Lung (tissue), 17 donors: ENCODE measurements at places on chromosomes 5 and 9.
A peak's percentile ranks its signal among the peaks of the same experiment; 100 is the strongest.

DNA sequence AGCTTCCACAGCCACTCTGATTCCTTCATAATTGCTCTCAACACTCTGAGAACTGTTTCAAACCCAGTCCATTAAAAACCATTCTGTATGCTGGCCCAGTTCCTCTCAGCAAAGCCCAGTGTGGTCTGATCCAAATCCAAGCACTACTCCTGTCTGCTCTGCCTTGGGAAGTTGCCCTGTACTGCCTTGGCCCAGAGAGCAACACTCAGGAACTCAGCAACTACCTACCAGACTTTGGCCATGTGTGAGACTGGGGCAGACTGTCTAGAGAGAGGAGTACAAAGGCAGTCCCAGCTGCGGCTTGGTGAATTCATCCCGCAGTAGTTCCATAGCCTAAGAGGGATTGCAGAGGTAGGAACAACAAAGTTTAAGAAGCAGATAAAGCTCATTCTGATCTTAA lies 214.4 kb downstream of the MCTP1 start:
- H3K4me3 ChIP-seq: no peak overlapping the region
- no peaks in the 10 kb centered on the region for H3K4me1 ChIP-seq
- peak overlapping the region; percentile 28 for H3K27ac ChIP-seq
- no peak for DNase-seq

DNA sequence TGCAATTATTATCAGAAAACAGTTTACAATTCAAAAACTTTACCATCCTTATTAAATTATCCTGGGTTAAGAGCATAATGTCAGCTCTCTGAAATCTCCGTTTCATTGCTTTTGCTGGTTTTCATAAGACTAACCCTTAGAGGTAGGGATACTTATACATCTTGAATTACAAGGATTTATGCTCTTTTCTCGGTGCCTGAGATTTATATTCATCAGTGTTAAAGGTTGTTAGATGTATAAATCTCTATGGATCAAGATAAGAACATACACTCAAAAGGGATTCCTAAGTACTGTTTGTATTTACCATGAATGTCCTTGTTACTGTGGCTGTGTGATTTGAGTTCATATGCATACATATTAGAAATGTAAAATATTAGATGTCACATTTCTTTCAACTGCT lies 684.7 kb downstream of the EFNA5 start:
- no peaks in the 10 kb centered on the region for H3K27me3 ChIP-seq
- H3K4me3 ChIP-seq: no peak overlapping the region
- no peaks in the 10 kb centered on the region for H3K4me1 ChIP-seq
- no peaks in the 10 kb centered on the region for H3K36me3 ChIP-seq
- H3K27ac ChIP-seq: no peak overlapping the region
- DNase-seq: no peak

DNA sequence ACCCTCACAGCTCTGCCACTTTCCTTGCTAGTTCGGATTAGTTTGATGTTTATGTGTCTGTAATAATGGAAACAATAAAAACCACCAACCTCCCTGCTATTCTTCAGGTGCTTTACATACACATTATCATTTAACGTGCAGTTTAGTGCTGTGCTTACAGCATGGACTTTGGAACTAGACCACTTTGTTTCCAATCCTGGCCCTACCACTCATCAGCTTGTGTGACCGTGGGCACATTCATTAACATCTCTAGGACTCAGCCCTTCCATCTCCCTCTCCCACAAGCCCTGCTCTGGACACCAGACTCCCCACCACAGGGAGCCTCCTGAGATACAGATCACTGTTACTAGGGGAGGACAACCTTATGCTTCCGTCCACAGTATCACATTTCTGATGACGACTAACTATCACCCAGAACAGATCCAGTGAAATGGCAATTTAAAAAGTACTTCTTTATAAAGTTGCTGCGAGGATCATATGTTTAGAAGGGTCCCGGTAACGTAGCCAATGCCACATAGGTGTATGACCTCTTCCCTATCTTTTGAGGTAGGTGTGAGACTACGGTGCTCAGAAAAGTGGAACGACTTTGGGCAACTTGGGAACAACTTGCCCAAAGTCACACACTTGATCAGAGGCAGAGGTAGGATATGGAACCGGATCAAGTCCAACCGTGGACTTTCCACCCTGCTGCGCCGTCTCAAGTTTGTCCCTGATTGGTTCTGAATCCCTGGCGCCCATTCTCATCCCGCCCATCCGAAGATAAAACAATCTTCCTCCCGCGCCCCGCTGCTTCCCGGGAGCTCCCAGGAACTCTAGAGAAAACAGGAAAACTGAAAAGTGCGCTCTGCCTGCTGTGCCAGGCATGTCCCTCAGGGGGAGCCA lies 132.4 kb upstream of the NIPBL start:
- H3K4me3 ChIP-seq: peak overlapping the region; percentile 35
- peak; percentile 84 for DNase-seq
- peaks cover 8% of the 10 kb centered on the region for H3K4me1 ChIP-seq
- H3K27me3 ChIP-seq: peaks cover 3% of the 10 kb centered on the region

- no peak overlapping the region for H3K27ac ChIP-seq
- H3K27me3 ChIP-seq: no peaks in the 10 kb centered on the region
- no peak overlapping the region for H3K4me3 ChIP-seq
- no peak for DNase-seq
These were observed 32.6 kb downstream of the FNBP1 start for GRCh38 chr9:130010151-130010988.

- H3K27ac ChIP-seq: no peak overlapping the region
- no peaks in the 10 kb centered on the region for H3K27me3 ChIP-seq
- H3K36me3 ChIP-seq: peaks cover 8% of the 10 kb centered on the region
These were observed 70.7 kb downstream of the LNPEP start for GRCh38 chr5:97006454-97007060.

DNA sequence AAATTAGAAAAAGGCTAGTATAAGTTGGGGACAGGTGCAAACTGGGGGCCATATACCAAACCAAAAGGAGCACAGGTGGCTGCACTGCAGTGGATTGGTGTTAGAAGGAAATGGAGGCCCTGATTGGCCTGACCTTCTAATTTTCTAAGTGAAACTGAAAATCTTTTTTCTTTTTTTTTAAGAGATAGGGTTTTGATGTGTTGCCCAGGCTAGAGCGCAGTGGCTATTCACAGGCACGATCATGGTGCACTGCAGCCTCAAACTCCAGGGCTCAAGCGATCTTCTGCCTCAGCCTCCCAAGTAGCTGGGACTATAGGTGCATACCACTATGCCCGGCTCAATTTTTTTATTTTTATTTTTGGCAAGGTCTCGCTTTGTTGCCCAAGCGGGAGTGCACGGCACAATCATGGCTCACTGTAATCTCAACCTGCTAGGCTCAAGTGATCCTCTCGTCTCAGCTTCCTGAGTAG lies 9.8 kb upstream of the CCDC69 start:
- no peaks in the 10 kb centered on the region for H3K4me1 ChIP-seq
- no peak for DNase-seq
- H3K27ac ChIP-seq: no peak overlapping the region

DNA sequence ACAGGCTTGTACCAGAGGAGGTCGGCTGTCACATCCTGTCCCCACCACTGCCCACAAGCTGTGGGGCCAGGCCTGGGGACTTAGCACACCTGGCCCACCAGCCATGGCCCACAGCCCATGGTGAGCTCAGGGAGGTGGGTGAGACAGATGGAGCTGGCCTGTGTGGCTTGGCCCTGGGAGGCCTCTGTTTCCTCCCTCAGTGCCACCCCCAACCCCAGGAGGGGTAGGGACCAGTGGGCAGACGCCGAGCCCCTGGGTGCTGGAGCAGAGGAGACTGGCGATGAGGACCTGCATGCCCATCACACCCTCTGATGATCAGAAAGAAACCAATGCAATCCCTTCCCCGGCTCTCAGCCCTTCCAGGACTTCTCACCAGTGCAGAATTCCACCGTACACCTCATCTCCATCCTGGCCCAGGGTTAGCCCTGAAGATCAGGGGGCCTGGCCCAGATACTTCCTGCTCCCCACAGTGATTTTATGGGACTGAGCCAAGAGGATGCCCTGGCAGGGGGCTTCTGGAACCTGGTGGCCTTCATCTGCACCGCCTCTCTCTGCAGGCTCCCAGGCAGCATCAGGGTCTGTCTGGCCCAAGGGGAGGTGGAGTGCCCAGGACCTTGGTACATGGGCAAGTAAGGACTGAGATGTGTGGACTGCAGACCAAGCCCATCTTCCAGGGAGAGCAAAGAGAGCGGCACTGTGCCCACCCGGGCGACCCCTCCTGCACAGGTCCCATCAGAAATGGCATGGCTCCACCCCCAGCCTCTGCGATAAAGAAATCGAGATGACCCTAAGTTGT lies 16.9 kb upstream of the NKD2 start:
- H3K4me1 ChIP-seq: peaks cover 30% of the 10 kb centered on the region
- no peak for DNase-seq
- no peaks in the 10 kb centered on the region for H3K27me3 ChIP-seq
- no peak overlapping the region for H3K4me3 ChIP-seq

DNA sequence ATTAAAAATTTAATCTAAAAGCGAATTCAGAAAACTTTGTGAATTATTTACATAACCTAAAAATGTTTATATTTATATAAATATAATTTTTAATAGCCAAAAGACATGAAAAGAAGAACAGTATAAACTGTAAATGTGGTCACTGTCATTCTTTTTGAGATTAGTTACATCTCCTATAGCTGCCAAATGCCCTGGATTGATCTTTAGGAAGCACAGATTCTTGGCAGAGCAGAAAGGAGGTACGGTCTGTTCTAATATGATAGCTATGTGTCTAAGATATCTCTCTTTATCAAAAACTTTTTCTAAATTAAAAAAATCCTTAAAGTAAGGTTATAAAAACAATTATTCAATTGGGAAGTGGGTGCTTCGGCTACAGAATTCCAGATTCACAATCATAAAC lies 151.0 kb downstream of the LPAR1 start:
- no peak for DNase-seq
- H3K4me1 ChIP-seq: peaks cover 26% of the 10 kb centered on the region
- no peak overlapping the region for H3K27ac ChIP-seq
- H3K27me3 ChIP-seq: no peaks in the 10 kb centered on the region

- no peaks in the 10 kb centered on the region for H3K27me3 ChIP-seq
- no peak overlapping the region for H3K4me3 ChIP-seq
- H3K27ac ChIP-seq: no peak overlapping the region
- no peaks in the 10 kb centered on the region for H3K36me3 ChIP-seq
- peaks cover 2% of the 10 kb centered on the region for H3K4me1 ChIP-seq
These were observed 7.2 kb upstream of the ARRDC3 start for GRCh38 chr5:91390268-91390667.

- no peak overlapping the region for H3K27ac ChIP-seq
- no peaks in the 10 kb centered on the region for H3K36me3 ChIP-seq
- H3K4me1 ChIP-seq: no peaks in the 10 kb centered on the region
These were observed 18.0 kb downstream of the IL5 start for GRCh38 chr5:132525299-132525724.

DNA sequence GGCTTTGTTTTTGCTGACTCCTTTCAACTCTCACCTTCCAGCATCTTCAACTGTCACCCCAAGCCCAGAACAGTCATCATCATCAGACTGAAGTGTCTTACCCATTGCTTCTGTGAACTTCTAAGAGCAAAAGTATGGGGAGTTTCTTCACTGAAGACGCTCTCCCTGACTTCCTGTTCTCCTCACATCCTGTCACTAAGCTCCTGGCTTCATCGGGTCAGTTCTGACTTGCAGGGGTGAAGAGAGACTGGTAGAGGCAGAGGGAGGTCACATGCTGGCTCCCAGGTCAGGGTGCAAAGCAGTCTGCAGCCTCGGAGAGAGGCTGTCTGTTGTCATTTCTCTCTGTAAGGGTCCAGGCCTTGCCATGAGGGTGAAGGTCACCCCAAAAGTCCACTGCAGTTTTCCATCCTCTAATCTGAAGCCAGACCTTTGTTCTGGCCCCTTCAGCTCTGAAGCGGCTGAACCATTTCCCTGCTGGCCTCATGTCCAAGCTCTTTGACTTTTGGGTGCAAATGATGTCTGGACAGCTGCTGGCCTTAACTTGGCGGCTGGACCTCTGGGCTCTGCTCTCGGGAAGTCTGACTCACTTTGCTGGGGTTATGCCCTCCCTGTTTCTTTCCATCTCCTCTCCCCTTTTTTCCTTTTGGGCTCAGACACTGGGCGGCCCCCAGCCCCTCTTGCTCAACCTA lies 305.0 kb downstream of the RAB3C start:
- DNase-seq: peak; percentile 53
- no peak overlapping the region for H3K27ac ChIP-seq
- H3K4me3 ChIP-seq: no peak overlapping the region
- H3K4me1 ChIP-seq: peaks cover 4% of the 10 kb centered on the region
- no peaks in the 10 kb centered on the region for H3K36me3 ChIP-seq

- no peaks in the 10 kb centered on the region for H3K27me3 ChIP-seq
- no peaks in the 10 kb centered on the region for H3K4me1 ChIP-seq
- no peak overlapping the region for H3K27ac ChIP-seq
- H3K36me3 ChIP-seq: no peaks in the 10 kb centered on the region
- DNase-seq: no peak
- H3K4me3 ChIP-seq: no peak overlapping the region
These were observed 247.9 kb downstream of the DMRT2 start for GRCh38 chr9:1298046-1298445.

DNA sequence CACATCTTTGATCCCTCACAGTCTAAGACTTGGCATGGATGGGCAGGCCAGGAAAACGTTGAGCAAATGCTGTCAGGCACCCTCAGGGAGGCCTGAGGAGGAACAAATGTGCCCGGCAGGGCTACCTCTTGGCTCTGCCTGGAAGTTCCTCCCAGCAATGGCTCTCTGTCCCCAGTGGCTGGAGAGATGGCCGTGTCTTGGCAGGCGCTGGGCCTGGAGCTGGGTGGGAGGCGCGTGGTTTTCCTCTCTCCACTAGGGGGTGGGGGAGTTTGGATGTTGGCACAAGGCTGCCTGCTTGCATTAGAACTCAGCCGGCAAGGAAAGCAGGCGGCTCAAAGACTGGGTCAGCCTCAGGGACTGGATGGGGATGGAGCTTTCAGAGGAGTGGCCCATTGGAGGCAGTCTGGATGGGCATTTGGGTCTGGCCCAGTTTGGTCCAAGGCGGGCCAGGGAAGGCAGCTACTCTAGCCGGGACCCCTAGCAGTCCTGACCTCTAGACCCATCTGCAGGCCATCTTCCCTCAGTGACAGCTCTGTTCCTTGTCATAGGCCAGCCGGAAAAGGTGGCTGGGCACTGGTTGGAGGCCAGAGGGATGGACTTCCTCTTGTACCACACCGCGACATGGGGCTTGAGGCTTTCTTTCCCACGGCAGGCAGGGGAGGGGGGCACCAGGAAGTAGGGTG lies 68.2 kb upstream of the STC2 start:
- peak; percentile 45 for DNase-seq
- H3K27me3 ChIP-seq: no peaks in the 10 kb centered on the region
- H3K4me1 ChIP-seq: no peaks in the 10 kb centered on the region
- H3K4me3 ChIP-seq: no peak overlapping the region
- H3K27ac ChIP-seq: no peak overlapping the region

- peaks cover 4% of the 10 kb centered on the region for H3K4me1 ChIP-seq
- H3K27me3 ChIP-seq: no peaks in the 10 kb centered on the region
- DNase-seq: no peak
- no peak overlapping the region for H3K4me3 ChIP-seq
These were observed 206.4 kb downstream of the ENC1 start for GRCh38 chr5:74433896-74434829.

GRCh38 chr5:36751886-36752285 lies 124.7 kb upstream of the NIPBL start:
- H3K4me1 ChIP-seq: no peaks in the 10 kb centered on the region
- H3K27ac ChIP-seq: no peak overlapping the region
- no peaks in the 10 kb centered on the region for H3K36me3 ChIP-seq
- no peaks in the 10 kb centered on the region for H3K27me3 ChIP-seq
- no peak overlapping the region for H3K4me3 ChIP-seq

GRCh38 chr9:7479300-7479699 lies 320.3 kb downstream of the DMAC1 start:
- no peaks in the 10 kb centered on the region for H3K36me3 ChIP-seq
- no peak overlapping the region for H3K27ac ChIP-seq
- H3K4me3 ChIP-seq: no peak overlapping the region
- no peaks in the 10 kb centered on the region for H3K27me3 ChIP-seq

- DNase-seq: no peak
- no peaks in the 10 kb centered on the region for H3K4me1 ChIP-seq
- H3K27me3 ChIP-seq: no peaks in the 10 kb centered on the region
- H3K36me3 ChIP-seq: no peaks in the 10 kb centered on the region
- H3K4me3 ChIP-seq: no peak overlapping the region
- H3K27ac ChIP-seq: peak overlapping the region; percentile 97
These were observed 1.6 kb downstream of the KDM4C start for GRCh38 chr9:6759185-6759977.
